ENCODE measurements at places on chromosomes 13 and 19.
A peak's percentile ranks its signal among the peaks of the same experiment; 100 is the strongest.

DNA sequence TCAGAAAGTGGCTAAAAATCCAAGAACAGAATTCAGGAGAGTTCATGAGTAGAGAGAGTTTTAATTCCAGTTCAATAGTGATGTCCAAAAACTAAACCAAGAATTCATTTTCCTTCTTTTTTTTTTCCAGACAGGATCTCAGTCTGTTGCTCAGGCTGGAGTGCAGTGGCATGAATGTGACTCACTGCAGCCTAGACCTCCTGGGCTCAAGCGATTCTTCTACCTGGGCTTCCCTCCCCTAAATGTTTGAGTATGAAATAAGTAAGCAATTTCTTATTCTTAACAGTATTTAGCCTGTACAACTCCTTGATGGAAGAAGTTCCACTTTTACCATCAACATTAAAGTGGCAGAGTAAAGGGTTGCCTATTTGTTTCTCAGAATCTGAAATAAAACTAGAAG is 3.8 kb downstream of the COMMD6 start:
- no peak overlapping the region for H3K4me3 ChIP-seq
- H3K27me3 ChIP-seq = no peaks in the 10 kb centered on the region
- H3K4me1 ChIP-seq = peaks cover 10% of the 10 kb centered on the region
- no peak for DNase-seq
- H3K27ac ChIP-seq = no peak overlapping the region

- no peak overlapping the region for H3K4me3 ChIP-seq
- H3K4me1 ChIP-seq = no peaks in the 10 kb centered on the region
- no peak overlapping the region for H3K27ac ChIP-seq
Measured at GRCh38 chr13:73428706-73429105, 369.9 kb downstream of the KLF5 start.

- H3K4me1 ChIP-seq = no peaks in the 10 kb centered on the region
- no peak overlapping the region for H3K27ac ChIP-seq
- H3K36me3 ChIP-seq = peaks cover 20% of the 10 kb centered on the region
Measured at GRCh38 chr13:29523199-29523961, 72.1 kb downstream of the SLC7A1 start.

DNA sequence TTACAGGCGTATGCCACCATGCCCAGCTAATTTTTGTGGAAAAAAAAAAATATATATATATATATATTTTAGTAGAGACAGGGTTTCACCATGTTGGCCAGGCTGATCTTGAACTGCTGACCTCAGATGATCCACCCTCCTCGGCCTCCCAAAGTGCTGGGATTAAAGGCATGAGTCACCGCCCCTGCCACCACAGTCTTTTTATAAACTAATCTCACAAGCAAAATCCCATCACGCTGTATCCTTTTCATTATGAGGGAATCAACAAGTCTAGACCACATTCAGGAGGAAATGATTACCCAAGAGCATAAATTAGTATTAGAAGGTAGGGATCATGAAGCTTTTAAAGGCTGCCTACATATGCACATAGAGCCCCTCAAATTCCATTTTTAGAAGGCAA is 210.6 kb upstream of the NBEA start:
- no peaks in the 10 kb centered on the region for H3K36me3 ChIP-seq
- H3K27ac ChIP-seq = no peak overlapping the region
- H3K4me1 ChIP-seq = no peaks in the 10 kb centered on the region
- H3K27me3 ChIP-seq = no peaks in the 10 kb centered on the region
- no peak for DNase-seq

DNA sequence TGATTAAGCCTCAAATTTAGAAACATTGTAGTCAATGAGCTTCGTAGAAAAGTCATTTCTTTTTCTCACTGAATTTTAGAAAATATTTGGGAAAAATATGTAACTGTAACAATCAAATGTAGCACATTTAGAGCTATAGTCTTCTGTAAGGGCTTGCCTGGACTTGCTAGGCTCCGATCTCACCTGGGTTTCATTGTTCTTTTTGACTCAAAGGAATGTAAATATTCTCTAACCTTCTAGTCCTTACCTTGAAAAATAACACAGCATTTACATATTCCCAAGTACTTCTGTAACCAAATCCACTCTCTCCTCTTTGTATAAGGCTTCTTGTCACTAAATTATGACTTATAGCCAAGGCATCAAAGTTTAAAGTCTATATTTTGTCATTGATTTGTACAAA is 2.9 kb upstream of the UFM1 start:
- no peaks in the 10 kb centered on the region for H3K27me3 ChIP-seq
- no peaks in the 10 kb centered on the region for H3K36me3 ChIP-seq
- H3K4me1 ChIP-seq = peaks cover 14% of the 10 kb centered on the region
- no peak overlapping the region for H3K27ac ChIP-seq
- no peak for DNase-seq

DNA sequence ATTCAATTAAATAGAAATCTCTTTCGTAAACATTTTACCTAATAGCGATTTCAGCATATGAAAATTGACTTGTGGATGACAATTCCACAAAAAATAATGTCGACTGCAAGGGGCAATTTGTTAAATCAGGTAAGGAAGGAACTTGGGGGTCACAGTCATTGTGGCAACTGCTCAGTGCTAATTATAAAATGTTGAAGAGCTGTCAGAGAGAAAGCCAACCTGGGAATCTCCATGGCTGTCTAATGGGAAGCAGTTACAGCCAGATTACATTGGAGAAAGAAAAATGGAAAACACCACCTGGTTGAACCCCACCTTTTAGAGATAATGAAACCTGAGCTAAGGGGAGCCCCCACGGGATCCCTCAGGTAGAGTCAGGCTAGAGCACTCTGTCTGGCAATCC is 373.9 kb downstream of the FOXO1 start:
- no peaks in the 10 kb centered on the region for H3K36me3 ChIP-seq
- no peak for DNase-seq
- H3K27me3 ChIP-seq = no peaks in the 10 kb centered on the region

DNA sequence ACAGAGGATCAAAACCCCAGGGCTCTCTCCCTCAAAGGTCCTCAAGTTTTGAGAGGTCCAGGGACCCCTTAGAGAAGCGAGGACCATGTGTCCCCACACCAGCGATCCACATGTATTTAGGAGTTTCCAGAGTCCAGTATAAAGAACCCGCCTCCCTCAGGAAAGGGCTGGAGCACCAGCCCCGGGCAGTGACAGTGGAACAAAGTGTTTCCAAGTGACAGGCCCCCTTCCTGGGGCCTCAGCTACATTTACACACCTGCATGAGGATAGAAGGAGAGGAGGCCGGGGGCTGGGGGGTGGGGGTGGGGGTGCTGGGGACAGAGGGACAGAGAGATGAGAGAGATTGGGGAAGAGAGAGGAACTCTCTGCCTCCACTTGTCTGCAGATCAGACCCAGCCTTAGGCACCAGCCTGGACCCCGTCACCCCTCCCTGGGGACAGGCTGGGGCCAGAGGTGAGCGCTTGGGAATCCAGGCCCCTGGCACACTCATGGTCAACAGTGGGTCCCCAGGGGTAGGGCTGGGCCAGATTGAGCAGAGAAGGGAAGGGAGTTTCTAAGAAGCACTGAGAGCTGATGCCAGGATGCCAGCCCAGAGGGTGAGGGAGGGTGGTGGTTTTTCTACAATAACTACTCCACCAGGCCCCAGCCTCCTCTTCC is 802 bp downstream of the BCAM start:
- peaks cover 19% of the 10 kb centered on the region for H3K4me1 ChIP-seq
- no peak for DNase-seq
- no peak overlapping the region for H3K4me3 ChIP-seq
- no peaks in the 10 kb centered on the region for H3K36me3 ChIP-seq

DNA sequence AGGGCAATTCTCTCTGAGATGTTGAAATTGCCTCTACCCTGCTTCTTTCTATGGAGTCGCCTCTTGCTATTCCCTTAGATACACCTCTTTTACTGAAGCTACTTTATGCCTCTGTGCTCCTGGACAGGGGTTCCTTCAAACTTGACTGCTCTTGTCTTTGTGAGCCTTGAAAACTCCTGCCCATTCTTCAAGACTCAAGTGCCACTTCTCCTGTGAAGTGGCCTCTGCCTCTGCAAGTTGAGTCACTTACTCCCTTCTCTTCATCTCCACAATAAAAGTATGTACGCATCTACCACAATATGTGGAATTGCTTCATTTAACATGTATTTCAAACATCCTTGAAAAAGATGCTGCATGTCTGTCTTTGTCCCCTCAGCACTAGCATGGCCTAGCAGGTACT is 66.0 kb upstream of the TPP2 start:
- no peak overlapping the region for H3K4me3 ChIP-seq
- H3K27me3 ChIP-seq = no peaks in the 10 kb centered on the region
- no peaks in the 10 kb centered on the region for H3K36me3 ChIP-seq
- no peaks in the 10 kb centered on the region for H3K4me1 ChIP-seq

DNA sequence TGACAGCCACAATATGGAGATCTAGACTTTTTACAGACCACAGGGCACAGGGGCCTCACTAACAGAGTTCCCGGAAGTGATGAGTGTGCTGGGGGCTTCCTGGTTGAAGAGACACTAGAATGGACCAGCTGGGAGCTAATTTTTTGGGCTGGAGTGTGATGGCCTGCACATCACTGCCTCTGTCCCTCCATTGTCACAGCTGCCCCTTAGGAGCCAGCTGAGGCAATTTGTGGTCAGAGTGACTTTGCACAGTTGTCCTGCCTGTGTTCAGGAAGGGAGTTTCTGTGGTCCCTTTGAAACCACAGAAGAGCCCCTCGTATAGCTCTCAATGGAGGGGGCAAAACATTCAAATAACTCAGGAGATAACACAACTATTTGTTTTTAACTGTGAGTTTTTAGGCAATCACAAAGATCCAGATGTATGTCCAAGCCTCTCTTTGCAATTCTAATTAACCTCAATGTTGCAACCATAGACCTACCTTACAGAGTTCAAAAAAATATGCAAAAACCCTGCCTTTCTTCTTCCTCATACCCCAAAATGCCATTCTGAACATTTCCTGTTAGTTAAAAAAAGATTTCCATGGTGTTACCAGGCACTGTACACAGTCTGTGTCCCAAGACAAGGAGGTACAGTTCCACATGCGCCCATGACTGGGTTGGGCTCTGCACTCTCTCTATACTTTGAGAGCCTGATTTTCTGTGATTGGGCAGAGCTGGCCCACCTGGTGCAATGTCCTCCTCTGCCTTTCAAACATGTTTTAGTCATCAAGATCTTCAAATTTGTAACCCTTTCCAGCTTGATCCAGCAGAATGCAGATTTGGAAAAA is 2.4 kb downstream of the ALOX5AP start:
- H3K36me3 ChIP-seq = no peaks in the 10 kb centered on the region
- H3K4me3 ChIP-seq = peak overlapping the region; percentile 40
- no peaks in the 10 kb centered on the region for H3K27me3 ChIP-seq

DNA sequence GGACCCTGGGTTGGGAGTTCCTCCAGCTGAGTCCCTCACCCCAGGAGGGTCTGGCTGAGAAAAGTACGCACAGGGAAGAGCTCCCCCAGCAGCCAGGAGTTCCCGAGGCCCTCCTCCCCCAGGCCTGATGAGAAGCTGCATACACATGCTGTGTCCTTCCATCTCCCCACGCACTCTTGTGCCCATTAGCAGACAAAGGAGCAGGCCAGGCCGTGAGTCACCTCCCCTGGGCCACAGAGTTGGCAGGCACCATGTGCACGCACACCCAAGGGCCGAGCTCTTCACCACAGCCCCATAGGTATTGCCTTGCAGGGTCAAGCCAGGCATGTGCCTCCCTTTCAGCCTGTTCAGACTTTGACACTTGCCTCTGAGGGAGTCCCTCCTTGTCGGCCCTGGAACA is 17.5 kb downstream of the MAU2 start:
- no peaks in the 10 kb centered on the region for H3K4me1 ChIP-seq
- no peak overlapping the region for H3K27ac ChIP-seq
- no peak for DNase-seq
- H3K4me3 ChIP-seq = no peak overlapping the region
- no peaks in the 10 kb centered on the region for H3K27me3 ChIP-seq

- H3K36me3 ChIP-seq = no peaks in the 10 kb centered on the region
- H3K27ac ChIP-seq = no peak overlapping the region
- peak overlapping the region; percentile 63 for H3K4me3 ChIP-seq
- no peaks in the 10 kb centered on the region for H3K4me1 ChIP-seq
Measured at GRCh38 chr13:27362064-27362751, 62.2 kb upstream of the GTF3A start.

GRCh38 chr13:26688286-26688685 is 72.3 kb downstream of the GPR12 start:
- H3K27ac ChIP-seq = no peak overlapping the region
- H3K36me3 ChIP-seq = peaks cover 12% of the 10 kb centered on the region

DNA sequence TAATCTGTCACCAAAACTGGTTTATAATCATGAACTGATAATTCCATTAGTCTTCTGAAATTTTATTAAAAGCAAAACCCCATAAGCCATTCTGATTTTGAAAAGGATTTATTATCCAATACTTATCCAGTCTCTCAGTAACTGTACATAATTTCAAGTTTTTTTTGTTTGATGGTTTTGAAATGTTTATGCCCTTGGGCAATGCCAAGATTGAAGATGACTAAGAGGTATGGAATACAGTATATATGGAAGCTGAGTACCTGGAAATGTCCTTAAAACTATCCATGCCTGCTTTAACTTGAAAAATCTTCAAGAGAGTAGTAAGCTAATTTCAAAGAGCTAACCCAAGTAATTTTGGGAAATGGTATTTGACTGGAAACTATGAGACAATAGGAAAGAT is 1.8 kb upstream of the NEK5 start:
- H3K4me3 ChIP-seq = no peak overlapping the region
- no peak overlapping the region for H3K27ac ChIP-seq
- H3K4me1 ChIP-seq = peaks cover 9% of the 10 kb centered on the region

- H3K27ac ChIP-seq = no peak overlapping the region
- peaks cover 7% of the 10 kb centered on the region for H3K36me3 ChIP-seq
- H3K4me3 ChIP-seq = no peak overlapping the region
- H3K27me3 ChIP-seq = no peaks in the 10 kb centered on the region
Measured at GRCh38 chr19:37942516-37942902, 35.5 kb downstream of the SIPA1L3 start.

- H3K36me3 ChIP-seq = no peaks in the 10 kb centered on the region
- H3K27me3 ChIP-seq = no peaks in the 10 kb centered on the region
- no peak overlapping the region for H3K4me3 ChIP-seq
- H3K27ac ChIP-seq = no peak overlapping the region
- no peak for DNase-seq
Measured at GRCh38 chr13:100495455-100495854, 93.1 kb downstream of the GGACT start.

DNA sequence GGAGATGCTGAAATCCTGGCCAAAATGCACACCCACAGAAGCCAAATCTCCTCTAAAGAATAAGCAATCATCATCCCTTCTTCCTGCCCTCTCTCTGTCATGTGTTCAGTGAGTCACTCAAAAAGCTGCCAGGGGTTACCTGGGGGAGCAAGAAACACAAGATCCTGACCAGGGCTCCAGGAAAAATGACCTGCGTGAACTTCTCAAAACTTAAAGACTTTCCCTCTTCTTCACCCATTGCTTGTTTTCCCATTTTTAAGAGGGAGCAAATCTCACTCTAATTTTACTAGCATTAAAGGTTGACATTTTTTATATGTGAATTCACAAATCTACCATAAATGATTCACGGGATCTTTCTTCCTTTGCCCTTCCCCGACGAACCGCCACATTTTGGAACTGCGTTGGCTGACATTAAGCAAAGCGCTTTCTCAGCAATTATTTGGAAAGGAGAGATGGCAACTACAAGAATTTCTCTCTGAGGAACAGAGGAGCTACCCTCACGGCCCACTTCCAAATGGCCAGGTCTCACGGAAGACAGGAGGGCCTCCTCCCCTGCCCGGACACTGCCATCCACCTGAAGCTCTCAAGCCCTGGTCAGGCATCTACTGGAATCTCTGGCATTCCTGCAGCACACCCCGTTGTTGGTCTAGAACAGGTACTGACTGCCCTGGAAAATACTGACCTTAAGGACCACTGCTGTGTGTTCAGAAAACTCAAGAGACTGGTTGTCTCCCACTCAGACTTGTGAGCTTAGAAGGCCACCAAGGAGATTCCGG is 14.2 kb downstream of the TSHZ3 start:
- no peak for DNase-seq
- H3K4me1 ChIP-seq = peaks cover 23% of the 10 kb centered on the region
- H3K36me3 ChIP-seq = no peaks in the 10 kb centered on the region
- H3K27me3 ChIP-seq = no peaks in the 10 kb centered on the region

Measured in common myeloid progenitor, CD34-positive (primary cell).